Fibroblast of skin of right quadriceps (primary cell): ENCODE measurements at places on chromosomes 6 and 20.

DNA sequence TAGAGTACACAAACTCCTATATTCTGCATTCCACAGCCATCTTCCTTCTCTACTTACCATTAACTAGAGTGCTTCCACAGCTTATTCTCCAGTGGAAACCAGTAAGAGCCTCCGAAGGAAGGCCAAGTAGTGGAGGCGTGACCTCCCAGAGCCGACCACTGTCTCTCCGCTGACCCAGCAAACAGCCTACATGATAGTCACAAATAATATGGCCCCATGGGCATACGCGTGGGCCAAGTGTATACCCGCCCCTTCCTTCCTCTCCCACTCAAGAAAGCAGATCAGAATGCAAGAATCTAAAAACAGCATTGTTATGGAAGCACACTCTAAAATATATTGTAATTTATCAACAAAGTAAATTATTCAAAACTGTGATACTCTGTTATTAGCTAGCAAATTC lies 526.6 kb upstream of the JARID2 start:
- DNase-seq, result no peak

- DNase-seq, result no peak
These were observed 27.8 kb downstream of the ERMARD start for GRCh38 chr6:169779092-169779815.

GRCh38 chr20:15475483-15475882 lies 1097.8 kb downstream of the KIF16B start:
- peak; percentile 20 for DNase-seq

DNA sequence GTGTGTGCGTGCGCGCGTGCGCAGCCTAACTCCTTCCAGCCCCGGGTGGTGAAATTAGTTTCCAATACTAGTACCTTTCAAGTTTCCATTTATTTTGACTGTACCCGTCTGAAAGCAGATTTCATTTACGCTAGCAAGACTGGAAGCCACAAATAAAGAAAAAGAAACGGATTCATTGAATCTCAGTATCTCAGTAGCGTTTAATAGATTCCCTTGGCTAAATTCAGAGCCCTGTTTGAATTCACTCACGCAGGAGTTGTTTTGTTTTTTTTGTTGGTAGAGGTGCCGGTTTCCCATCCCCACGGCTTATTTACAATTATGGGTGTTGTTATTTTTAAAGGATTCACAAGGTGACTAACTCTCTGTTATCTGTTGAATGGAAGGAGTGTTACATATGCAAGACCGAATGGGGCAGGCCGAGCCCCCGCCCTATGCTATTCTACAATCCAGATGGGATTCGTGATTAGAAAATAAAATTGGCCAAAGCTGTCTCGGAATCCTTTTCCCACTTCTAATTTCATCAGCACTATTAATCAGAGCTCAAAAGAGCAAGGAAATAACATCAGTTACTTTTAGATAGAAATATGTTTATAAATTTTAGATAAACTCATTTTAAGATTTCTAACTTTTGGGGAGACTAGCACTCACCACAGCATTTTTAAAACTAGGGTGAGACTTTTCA lies 2.3 kb upstream of the INSM1 start:
- no peak for DNase-seq

- no peak for DNase-seq
These were observed 626.8 kb upstream of the ARID1B start for GRCh38 chr6:156150391-156150790.
